ENCODE measurements at places on chromosomes 4 and X. TPM values are rescaled to one million over a fixed set of nuclear protein-coding genes. Genes with fewer than 3 reads are reported as not detected.

CFAP299 gene
- total RNA-seq, result 2.7 TPM

WNK3 gene
- total RNA-seq, result 0.20 TPM

CXCL11 gene
- total RNA-seq, result not detected

DKK2 gene
- 0.39 TPM for total RNA-seq

ZXDB gene
- total RNA-seq, result 7.3 TPM

GNRHR gene
- total RNA-seq, result not detected

PHF8 gene
- total RNA-seq, result 15.6 TPM

HPGDS gene
- not detected for total RNA-seq

NUP62CL gene
- 0.37 TPM for total RNA-seq

All from subcutaneous preadipocyte (primary cell).